ENCODE measurements at places on chromosomes 5 and 9.

DNA sequence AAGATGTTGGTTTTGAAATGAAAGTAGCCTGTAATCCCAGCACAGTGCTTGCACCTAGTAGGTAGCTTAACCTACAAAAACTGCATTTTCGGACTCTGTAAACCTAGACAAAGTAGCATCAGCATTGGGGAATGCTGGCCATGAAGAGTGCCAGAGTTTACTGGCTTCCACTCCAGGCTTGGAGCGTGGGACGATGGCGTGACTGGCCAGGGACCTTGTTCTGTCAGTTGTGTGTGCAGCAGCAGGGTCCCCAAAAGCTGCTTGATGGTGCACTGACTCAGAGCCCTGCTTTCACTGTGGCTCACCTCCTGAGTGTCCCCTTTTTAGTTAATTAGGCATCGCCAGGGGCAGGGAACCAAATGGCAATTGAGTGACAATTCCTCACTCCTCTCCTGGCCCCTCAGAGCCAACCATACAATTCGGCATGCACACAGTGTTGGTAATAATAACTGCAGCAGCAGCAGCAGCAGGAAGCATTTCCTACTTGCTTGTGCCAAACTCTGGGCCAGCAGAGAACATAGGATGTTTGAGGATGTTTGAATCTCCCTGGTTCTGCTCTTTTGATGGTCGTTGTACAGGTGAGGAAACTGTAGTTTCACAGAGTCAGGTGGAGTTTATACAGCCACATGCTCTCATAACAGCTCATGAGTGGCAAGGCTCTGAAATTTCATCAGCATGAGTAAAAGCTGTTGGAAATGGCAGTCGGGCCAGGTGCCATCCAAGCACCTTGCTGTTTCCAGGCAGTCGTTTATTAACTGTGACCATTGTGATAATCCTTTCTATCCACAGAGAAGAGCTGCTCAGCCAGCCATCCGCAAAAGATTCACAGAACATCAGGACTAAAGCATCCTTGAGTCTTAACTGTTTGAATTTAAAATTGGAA lies 4.2 kb downstream of the UBE2QL1 start:
- no peak for DNase-seq

DNA sequence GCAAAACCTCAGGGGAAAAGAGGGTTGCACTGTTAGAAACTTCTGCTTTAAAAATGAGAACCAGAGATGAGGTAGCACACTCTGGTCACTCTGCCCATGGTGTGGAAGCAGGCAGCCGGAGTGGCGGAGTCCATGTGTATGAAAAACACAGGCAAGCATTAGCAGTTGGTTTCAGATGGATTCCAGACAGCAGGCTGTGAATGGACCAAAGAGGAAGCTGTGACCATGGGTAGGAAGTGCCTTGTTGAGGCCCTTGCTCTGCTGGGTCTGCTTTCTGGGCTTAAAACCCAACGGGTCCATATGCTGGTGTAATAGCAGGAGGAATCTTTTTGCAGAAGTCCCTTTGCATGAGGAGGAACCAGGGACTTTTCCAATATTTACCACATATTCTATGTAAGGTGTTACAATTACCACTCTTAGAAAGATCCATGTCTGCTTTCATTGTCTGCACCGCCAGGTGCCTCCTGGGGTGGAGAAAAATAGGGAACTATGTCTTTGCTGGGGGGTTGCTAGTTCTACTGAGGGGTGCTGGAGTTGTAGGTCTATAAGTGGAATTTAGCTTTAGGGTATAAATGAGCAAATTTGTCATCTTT lies 77.0 kb downstream of the ANKRD55 start:
- peak; percentile 27 for DNase-seq

DNA sequence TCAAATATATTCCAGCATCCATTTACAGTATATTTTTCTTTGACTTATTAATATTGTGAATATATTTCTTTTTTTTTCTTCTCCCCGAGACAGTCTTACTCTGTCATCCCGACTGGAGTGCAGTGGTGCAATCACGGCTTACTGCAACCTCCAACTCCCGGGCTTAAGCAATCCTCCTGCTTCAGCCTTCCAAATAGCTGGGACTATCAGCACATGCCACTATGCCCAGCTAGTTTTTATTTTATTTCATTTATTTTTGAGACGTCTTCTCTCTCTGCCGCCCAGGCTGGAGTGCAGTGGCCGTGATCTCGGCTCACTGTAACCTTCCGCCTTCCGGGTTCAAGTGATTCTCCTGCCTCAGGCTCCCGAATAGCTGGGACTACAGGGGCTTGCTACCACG lies 7.4 kb upstream of the GLIPR2 start:
- DNase-seq = no peak

GRCh38 chr5:19235101-19235584 lies 752.9 kb downstream of the CDH18 start:
- DNase-seq = no peak

GRCh38 chr5:177605667-177606066 lies 5.7 kb downstream of the B4GALT7 start:
- DNase-seq = no peak

- DNase-seq = no peak
These were observed 32.1 kb upstream of the MAP3K1 start for GRCh38 chr5:56783261-56783660.

DNA sequence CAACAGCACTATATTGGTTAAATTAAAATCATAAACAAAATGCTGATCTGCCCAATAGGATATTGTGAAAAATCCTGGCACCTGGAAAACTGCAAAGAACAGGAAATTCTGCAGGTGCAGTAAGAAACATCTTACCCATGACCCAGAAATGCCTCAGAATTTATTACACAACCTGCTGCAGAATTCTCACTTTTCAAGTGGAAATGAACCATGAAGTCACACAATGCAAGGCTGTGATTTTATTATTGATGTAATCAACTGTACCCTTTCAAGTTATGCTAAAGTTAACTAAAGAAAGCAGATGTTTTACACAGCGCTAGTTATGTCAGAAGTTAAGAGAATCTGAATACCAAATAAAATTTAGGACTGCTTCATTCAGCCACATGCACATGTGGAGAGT lies 6.0 kb downstream of the STRBP start:
- no peak for DNase-seq

- DNase-seq = no peak
These were observed 42.7 kb downstream of the SLC12A2 start for GRCh38 chr5:128126241-128126640.

GRCh38 chr5:24602188-24602587 lies 42.6 kb downstream of the CDH10 start:
- no peak for DNase-seq

DNA sequence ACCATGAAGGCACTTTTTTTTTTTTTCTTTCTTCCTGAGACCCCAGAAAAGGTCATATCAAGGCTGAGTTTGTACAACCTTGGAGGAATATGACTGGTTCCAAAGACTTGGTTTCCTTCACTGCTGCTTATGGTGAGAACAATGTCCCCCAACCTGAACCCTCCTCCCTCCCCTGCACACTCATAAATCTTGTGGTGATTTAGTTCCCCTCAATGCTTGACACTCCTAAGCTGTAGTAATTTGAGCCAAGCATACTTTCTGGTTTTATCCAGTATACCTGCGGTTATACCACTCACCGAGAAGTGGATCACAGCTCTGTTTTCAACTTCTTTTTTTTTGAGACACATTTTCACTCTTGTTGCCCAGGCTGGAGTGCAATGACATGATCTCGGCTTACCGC lies 149.9 kb upstream of the KLF4 start:
- no peak for DNase-seq

GRCh38 chr5:179368806-179369529 lies 23.7 kb upstream of the ADAMTS2 start:
- DNase-seq = no peak

DNA sequence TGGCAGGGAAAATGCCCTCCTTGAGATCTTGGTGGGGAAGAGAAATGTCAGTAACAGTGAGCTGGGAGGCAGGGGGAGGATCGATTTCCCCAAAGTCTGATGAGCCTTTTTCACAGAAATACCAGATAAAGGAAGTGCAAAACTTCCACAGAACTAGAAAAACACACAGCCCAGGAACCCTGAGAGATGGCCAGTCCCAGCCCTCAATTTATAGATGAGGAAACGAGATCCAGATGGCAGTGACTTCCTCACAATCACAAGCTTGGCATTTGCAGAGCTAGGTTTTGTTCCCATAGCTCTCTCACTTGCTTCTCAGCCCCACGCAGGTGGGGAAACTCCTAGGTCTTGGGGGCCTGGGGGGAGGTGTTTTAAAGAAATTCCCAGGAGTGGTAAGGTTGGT lies 3.8 kb upstream of the GGTA1 start:
- DNase-seq = no peak

GRCh38 chr5:2289380-2289779 lies 406.7 kb upstream of the IRX4 start:
- DNase-seq = no peak

DNA sequence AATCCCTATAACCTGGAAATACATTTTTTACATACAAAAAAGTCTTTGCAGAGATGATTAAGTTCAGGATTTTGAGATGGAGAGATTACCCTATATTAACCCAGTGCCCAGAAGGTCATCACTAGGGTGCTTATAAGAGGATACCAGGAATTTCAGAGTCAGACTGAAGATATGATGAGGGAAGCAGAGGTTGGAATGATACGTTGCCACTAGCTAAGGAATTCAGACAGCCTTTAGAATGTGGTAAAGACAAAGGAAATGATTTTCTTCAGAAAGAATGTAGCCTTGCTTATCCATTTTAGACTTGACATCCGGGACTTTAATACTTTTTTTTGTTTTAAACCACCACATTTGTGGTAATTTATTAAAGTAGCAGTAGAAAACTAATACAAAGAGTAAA lies 2176.8 kb upstream of the C9orf72 start:
- DNase-seq = no peak

- peak; percentile 84 for DNase-seq
These were observed 77.4 kb upstream of the DMRT1 start for GRCh38 chr9:764105-764524.

DNA sequence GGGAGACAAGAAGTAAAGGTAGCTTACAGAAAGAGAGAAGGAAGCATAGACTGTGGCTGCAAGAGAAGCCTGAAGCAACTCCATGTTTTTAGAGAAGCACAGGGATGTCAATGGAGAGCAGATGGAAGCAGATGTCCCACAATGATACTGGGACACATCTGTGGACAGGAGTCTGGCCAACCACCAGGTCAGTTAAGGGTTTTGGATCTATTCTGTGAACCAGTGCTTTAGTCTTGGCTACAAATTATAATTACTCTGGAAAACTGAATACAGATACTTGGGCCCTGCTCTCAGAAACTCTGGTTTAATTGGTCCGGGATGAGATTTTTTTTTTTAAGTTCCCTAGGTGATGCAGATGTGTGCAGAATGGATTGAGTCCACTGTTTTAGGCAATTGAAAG lies 592.8 kb downstream of the CSNK1G3 start:
- no peak for DNase-seq

- DNase-seq = no peak
These were observed 44.1 kb upstream of the ACO1 start for GRCh38 chr9:32340361-32340760.

- DNase-seq = no peak
These were observed 218.3 kb downstream of the MEF2C start for GRCh38 chr5:88664645-88665044.

- DNase-seq = peak; percentile 45
These were observed 11.5 kb downstream of the CCDC69 start for GRCh38 chr5:151212406-151212798.

DNA sequence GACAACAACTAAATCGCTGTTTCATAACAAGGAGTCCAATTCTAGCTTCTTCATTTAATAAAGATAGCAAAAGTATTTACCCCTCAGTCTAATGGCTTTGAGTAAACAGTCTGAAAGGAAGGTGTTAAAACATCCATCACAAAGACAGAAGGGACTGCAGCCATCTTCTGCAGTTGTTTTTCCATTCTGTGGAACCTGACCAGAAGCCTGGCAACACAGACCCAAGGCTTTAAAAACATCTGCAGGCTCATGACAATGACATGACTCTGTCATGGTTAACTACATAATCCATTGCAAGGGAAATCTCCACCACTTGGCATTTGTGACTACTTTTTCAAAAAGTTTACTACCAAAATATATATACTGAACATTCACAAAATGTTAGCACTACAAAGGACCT lies 51.9 kb downstream of the ELL2 start:
- no peak for DNase-seq

GRCh38 chr9:137411645-137412380 lies 11.1 kb downstream of the EXD3 start:
- peak; percentile 90 for DNase-seq

- no peak for DNase-seq
These were observed 1452.2 kb upstream of the ACO1 start for GRCh38 chr9:30932226-30932625.

- no peak for DNase-seq
These were observed 82.3 kb upstream of the ITGA2 start for GRCh38 chr5:52906845-52907244.

DNA sequence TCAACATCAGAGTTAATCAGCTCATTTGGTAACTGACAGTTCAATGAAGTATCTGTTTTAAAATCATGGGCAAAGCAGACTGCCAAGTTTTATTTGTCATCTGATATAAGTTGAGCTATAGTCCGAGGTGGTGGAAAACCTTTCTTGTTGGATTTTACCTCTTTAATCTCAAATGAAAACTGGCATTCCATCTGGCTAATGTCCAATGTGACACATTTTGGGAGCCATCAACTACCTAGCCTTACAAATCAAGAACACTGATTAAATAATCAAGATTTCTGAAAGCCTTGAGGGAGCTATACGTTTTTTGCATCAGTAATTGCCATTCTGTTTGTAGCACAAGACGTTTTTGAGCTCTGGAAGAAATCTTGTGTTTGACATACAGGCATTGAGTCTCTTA lies 1380.5 kb upstream of the WWC1 start:
- no peak for DNase-seq

- DNase-seq = no peak
These were observed 1.5 kb upstream of the TGFBI start for GRCh38 chr5:136027311-136027710.

DNA sequence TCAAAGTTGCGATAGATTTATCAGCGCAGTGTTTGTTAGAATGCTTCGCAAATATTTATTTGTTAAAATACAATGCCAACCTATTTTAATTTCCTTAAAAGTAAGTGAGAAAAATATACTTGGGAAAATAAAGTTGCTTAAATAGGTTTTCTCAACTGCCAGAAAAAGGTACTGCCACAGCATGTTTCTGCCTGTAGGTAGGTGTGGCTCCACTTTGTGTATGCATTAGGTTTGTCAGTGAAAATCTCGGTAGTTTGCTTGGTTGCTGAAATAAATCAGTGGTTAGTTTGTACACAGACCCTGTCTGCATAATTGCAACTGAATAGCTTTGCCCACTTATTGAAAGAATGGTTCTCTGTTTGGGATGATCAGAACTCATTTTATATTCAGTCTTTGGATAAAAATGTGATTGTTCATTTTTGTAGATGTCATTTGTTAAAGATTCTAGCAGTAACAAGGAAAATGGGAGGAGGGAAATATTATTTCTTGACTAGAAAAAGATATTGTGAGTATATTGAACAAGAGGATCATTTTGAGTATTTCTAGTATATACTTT lies 25.7 kb downstream of the C9orf85 start:
- DNase-seq = no peak

All from GM12865 (cell line).